ENCODE measurements at places on chromosomes 3 and 15. TPM values are rescaled to one million over a fixed set of nuclear protein-coding genes. Genes with fewer than 3 reads are reported as not detected.

The DNASE1L3 gene
- 0.30 TPM for total RNA-seq

DNA sequence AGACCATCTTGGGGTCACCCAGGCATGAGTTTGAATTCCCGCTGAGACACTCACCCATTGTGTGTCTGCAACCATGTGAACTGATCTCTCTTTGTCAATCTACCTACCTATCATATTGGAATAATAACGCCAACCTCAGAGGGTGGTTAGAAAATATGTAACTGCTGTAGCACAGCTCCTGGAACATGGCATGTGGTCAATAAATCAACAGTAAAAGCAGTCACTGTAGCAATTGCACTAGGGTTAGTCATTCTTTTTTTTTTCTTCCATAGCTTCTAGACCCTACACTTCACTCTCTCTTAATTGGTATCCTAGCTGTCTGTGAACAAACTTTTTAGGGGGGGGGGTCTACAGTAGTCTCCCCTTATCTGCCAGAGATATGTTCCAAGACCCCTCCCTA is 64.2 kb upstream of the SLCO2A1 start:
- no peak for DNase-seq

The BDH1 gene
- total RNA-seq, result 74.7 TPM

- DNase-seq, result peak; percentile 42
Observed at GRCh38 chr3:126982126-126982470, 817 bp upstream of the PLXNA1 start.

- DNase-seq, result no peak
Observed at GRCh38 chr3:60972599-60972998, 278.7 kb downstream of the FHIT start.

DNA sequence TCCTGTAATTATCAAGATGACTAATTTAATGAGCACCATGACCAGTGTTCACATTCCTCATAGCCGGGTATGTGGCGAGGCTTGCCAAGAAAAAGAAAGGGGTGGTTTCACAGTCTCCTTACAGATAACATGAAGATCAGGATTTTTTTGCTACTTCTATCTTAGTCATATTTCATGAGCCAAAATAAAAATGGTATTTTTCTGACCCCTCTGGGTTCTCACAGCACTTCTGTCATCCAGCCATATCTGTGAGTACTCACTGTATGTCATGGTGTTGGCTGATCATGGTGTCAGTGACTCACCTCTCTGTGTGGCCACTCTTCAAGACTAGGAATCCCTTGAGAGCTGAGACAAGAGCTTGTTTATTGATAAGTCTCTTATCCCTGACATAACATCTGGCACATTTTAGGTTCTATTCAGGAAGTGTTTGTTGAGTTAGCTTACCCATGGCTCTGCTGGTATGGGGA is 130.5 kb upstream of the LMCD1 start:
- no peak for DNase-seq

- no peak for DNase-seq
Observed at GRCh38 chr3:163196815-163197374, 1700.3 kb downstream of the OTOL1 start.

The P2RY13 gene
- not detected for total RNA-seq

The C3orf20 gene
- total RNA-seq, result 0.45 TPM

The COL8A1 gene
- total RNA-seq, result 0.16 TPM
